ENCODE measurements at places on chromosomes 13 and 19.

- no peak for DNase-seq
Observed at GRCh38 chr13:75153834-75154233, 328.1 kb downstream of the TBC1D4 start.

- no peak for DNase-seq
Observed at GRCh38 chr13:99231721-99232120, 26.5 kb downstream of the GPR18 start.

- peak; percentile 27 for DNase-seq
Observed at GRCh38 chr19:7247155-7247554, 47.1 kb downstream of the INSR start.

- DNase-seq = peak; percentile 67
Observed at GRCh38 chr13:24207841-24208667, 47.5 kb downstream of the SPATA13 start.

DNA sequence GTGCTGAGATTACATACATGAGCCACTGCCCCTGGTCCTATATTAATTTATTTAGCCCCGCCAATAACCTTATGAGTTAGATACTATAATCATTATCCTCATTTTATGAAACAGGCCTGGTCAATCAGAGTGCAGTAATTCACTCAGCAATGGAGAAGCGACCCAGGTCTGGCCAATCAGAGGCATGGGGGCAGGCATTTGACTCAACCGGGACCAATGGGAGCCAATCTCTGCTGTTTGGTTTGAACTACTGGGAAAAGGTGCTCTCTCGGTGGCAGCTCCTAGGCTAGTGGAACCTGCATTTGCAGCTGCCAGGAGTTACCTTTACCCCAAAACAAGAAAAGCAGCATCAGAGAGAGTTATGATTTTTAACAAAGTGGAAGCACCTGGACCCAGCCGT lies 6.6 kb downstream of the SIRT2 start:
- DNase-seq = no peak

- no peak for DNase-seq
Observed at GRCh38 chr19:33300009-33300893, 2.1 kb downstream of the CEBPA start.

GRCh38 chr13:28449826-28450773 lies 44.8 kb downstream of the FLT1 start:
- DNase-seq = no peak

GRCh38 chr13:110661256-110661655 lies 44.7 kb downstream of the CARS2 start:
- DNase-seq = no peak

DNA sequence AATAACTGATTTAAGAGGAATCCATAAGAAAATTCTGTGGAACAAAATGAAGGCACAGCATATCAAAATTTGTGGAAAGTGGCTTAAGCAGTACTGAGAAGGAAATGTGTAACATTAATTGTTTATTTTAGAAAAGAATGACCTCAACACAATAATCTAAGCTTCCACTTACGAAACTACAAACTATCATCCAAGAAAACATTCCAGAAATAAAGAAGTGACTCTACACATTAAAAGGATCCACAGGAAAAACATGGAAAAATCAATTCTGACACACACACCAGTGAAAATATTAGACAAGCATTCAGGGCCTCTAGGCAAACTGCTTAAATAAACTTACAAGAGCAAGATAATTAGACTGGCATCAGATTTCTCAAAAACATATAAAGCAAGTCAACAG lies 14.0 kb downstream of the EXOSC8 start:
- no peak for DNase-seq

DNA sequence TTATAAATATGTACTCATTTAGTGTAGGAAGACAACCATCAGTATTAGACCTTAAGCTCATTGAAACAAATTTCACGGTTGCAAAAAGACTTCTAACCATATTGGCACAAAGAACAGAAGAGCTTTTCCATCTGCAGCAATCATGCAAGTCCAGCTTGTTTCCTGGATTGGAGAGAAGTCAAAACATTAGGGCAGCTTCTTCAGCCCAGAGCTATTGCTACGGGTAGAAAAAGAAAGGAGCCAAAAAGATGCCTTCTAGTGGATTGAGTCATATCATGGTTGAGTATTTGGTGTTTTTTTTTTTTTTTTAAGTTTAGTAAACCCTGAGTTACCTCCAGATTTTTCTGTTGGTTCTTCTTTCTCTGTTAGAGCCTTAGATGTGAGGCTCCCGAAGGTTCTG lies 99.8 kb downstream of the WDFY2 start:
- DNase-seq = no peak

DNA sequence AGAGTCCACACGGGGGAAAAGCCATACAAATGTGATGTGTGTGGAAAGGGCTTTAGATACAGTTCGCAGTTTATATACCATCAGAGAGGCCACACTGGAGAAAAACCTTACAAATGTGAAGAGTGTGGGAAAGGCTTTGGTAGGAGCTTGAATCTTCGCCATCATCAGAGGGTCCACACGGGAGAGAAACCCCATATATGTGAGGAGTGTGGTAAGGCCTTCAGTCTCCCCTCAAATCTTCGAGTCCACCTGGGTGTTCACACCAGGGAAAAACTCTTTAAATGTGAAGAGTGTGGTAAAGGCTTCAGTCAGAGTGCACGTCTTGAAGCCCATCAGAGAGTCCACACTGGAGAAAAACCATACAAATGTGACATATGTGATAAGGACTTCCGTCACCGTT lies 23.3 kb upstream of the ZNF233 start:
- no peak for DNase-seq

DNA sequence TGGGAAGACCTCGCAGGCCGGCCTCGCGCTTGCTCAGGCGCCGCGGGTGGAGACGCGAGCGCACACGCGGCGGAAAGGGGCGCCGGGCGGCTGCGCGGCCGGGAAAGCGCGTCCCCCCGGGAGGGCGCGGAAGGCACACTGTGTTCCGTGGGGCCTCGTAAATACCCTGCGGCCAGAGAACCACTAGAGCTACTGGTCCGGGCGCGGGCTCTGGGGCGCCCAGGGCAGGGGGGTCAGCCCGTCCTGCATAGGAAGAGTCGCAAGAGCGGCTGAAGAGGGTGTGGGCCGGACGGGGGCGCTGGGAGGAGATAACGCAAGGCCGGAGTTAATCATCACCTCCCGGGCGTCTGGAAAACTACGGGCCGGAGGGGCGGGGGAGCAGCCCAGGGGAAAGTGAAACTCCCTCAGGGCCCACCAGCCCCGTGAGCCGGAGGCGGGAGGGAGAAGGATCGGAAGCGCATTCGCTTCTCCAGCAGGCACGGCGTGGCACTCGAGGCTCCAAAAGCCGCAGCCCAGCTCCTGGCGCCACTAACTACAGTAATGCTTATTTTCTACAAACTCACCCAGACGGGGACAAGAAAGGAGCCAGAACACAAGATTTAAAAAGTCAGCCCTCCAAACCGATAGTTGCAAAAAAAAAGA lies 1.1 kb upstream of the WBP4 start:
- peak; percentile 87 for DNase-seq

- DNase-seq = no peak
Observed at GRCh38 chr13:23025864-23026608, 154.7 kb upstream of the SGCG start.

DNA sequence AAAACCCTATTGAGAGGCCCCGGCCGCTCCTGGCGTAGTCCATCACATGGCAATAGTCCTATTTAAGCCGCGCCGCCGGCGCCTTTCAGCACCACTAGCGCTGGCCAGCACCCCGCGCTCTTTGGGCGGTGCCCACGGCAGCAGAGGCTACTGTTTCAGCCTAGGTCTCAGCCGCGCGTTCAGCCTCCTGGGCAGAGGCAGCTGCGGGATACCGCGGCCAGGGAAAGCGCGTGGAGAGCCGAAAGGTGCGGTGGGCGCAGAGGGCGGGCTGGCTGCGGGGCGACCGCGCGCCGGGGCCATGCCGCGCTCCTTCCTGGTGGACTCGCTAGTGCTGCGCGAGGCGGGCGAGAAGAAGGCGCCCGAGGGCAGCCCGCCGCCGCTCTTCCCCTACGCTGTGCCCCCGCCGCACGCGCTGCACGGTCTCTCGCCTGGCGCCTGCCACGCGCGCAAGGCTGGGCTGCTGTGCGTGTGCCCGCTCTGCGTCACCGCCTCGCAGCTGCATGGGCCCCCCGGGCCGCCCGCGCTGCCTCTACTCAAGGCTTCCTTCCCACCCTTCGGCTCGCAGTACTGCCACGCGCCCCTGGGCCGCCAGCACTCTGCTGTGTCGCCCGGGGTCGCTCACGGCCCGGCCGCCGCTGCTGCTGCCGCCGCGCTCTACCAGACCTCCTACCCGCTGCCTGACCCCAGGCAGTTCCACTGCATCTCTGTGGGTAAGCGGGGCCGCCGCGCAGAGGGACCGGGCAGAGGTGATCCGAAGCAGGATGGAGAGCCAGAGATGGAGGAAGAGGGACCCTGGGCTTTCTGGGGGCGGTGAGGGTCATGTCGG lies at the start of gene GSX1:
GSX1 (plus strand) TSS at position 91 of the 826 bp plus-strand sequence; CDS start at position 299, 208 bp downstream.
- peak; percentile 79 for DNase-seq

DNA sequence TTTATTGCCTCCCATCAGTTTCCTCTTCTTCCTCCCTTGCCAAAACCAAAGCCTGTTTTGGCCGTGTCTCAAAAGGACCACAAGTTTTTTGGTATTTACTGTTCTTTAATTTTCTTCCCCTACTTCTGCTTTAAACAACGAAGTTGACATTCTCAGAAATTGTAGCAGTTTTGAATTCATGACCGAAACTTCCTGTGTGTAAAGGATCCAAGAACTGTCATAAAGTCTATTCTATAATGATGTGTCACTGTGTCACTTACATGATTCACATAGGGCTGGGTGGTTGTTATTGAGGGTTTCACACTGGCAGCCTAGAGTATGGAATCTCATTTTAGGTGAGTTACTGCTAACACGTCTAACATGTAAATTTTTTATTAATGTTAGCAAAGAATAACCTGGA lies 741.0 kb upstream of the KLHL1 start:
- no peak for DNase-seq

DNA sequence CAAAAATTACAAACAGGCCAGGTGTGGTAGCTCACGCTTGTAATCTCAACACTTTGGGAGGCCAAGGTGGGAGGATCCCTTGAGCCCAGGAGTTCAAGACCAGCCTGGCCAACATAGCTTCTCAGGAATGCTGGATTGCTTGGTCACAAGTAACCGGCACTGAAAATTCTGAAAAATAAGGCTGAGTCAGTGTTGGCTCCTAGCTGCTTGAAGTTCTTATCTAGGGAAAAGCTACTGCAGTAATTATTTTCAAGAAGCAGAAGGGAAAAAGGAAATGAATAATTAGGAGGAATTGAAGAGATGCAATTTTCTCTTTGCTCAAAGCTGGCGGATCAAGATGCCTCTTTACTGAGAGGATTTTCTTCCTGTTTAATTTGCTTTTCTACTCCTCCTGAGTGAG lies 75.0 kb upstream of the GTF3A start:
- DNase-seq = no peak

GRCh38 chr13:84570831-84571230 lies 688.6 kb upstream of the SLITRK1 start:
- no peak for DNase-seq

GRCh38 chr13:24452044-24452443 lies 60.5 kb downstream of the PARP4 start:
- DNase-seq = no peak

DNA sequence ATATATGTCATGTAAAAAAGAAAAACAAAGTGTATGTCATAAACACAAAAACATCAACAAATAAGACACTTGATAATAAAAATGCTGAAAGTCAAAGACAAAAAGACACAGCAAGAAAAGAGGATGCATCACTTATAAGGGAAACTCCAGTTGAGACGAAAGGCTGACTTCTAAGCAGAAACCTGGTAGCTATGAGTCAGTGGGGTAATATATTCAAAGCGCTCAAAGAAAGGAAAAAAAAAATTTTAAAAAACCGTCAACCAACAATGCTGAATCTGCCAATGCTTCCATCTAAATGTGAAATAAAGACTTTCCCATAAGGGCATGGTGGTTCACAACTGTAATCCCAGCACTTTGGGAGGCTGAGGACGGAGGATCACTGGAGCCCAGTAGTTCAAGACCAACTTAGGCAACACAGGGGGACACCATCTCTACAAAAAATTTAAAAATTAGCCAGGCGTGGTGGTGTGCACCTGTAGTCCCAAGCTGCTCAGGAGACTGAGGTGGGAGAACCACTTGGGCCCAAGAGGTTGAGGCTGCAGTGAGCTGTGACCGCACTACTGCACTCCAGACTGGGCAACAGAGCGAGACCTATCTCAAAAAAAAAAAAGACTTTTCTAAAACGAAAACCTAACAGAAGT lies 24.0 kb downstream of the USP12 start:
- peak; percentile 15 for DNase-seq

GRCh38 chr13:76638882-76639281 lies 247.3 kb downstream of the KCTD12 start:
- DNase-seq = peak; percentile 8

- DNase-seq = no peak
Observed at GRCh38 chr19:14559916-14560775, 11.7 kb downstream of the NDUFB7 start.

DNA sequence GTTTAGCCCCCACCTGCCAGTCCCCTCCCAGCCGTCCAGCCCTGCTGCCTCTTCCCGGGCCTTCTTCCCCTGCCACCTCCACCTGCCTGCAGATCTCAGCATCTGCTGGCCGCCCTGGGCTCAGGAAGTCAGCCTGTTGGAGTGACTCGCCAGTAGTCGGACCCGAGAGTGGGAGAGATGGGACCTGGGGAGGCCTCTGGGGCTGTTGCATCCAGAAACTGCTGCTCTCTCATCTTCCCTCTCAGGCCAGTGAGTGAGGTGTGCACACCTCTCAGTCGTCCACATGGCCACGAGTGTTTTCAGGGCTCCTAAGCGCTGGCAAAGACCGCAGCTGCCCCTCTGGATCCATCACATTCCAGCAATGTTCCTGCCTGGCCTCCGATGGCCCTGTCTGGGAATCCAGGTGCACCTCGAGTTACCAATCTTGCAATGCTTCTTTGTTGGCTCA lies 151.8 kb upstream of the SOX1 start:
- DNase-seq = no peak

GRCh38 chr13:99273128-99273527 lies 14.9 kb upstream of the GPR18 start:
- DNase-seq = no peak

DNA sequence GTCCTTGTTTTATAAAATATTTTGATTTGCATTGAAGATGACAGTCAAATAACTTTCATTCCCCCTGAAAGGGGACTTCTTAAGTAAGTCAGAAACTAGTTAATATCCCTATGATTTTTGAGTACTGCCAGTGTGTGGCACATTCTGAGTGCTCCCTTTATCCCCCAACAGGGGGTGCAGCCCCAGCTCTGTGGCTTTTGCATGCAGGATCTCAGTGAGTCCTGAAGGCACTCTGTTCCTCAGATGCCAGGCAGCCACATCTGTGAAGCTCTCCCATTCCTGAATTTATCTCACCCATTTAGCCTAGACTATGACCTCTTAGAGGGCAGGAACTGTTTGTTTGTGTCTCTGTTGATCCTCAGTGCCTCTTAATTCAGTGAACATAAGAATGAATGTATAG lies 123.1 kb downstream of the CDK8 start:
- DNase-seq = peak; percentile 4

DNA sequence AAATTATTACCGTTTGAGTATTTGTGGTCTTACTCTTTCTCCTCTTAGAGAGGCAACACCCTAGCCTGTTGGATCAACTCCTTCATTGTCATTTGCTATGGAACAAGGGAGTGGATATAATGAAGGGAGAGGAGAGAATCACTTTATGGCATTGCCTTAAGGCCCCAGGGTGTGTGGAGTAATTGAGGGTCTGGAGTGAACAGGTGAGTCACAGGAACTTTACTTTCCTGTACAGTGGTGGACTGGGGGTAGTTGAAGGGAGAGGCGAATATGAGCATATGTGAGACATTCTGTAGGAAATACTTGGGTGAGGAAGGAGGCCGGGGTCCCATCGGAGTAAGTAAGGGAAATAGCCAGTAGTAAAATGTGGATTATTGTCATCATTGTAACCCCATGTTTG lies 17.0 kb downstream of the DGKH start:
- no peak for DNase-seq

Data from mammary epithelial cell (primary cell).